ENCODE measurements at places on chromosomes 6 and 20.

- no peak for DNase-seq
These were observed 92.2 kb upstream of the CNKSR3 start for GRCh38 chr6:154602708-154603107.

- no peak for DNase-seq
These were observed 35.9 kb upstream of the CST7 start for GRCh38 chr20:24913076-24913628.

- DNase-seq: no peak
These were observed 42.4 kb downstream of the RBL1 start for GRCh38 chr20:37053230-37053950.

DNA sequence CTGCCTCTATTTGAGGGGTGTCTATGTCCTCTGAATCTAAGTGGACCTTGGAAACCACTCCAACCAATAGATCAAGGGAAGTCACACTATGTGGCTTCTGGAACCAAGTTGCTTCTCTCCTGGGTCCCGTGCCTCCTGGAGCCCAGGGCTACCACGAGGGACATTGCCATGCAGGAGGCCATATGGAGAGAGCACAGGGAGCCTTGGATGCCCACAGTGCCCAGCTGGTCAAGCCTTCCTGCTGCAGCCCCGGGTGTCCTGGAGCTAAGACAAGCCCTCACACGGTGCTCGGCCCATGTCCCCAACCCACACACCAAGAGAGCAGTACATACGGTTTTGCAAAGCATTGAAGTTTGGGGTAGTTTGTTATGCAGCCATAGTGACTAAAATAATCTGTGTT, 231.6 kb downstream of the SYNDIG1 start:
- no peak for DNase-seq

GRCh38 chr20:32784369-32785080, 22.3 kb downstream of the DNMT3B start:
- no peak for DNase-seq

All from CD4-positive, alpha-beta T cell treated with Interleukin-17A for 1 hour (primary cell).